ENCODE measurements at places on chromosomes 1 and 21. TPM values are rescaled to one million over a fixed set of nuclear protein-coding genes. Genes with fewer than 3 reads are reported as not detected.

Gene RAP1GAP
- 0.96 TPM for total RNA-seq

Gene TRNP1
- 4.6 TPM for total RNA-seq

Gene MAB21L3
- not detected for total RNA-seq

Gene LCE1C
- not detected for total RNA-seq

Gene KLHDC7A
- not detected for total RNA-seq

- DNase-seq = no peak
Observed at GRCh38 chr1:202802998-202803932, 5.0 kb downstream of the KDM5B start.

GRCh38 chr1:209585672-209586071 is 2.2 kb downstream of the CAMK1G start:
- DNase-seq = peak; percentile 65

GRCh38 chr1:7692005-7692404 is 79.1 kb upstream of the VAMP3 start:
- DNase-seq = no peak

GRCh38 chr1:34398241-34398915 is 221.7 kb downstream of the C1orf94 start:
- DNase-seq = no peak

- DNase-seq = no peak
Observed at GRCh38 chr1:214009423-214010196, 21.8 kb downstream of the PROX1 start.

DNA sequence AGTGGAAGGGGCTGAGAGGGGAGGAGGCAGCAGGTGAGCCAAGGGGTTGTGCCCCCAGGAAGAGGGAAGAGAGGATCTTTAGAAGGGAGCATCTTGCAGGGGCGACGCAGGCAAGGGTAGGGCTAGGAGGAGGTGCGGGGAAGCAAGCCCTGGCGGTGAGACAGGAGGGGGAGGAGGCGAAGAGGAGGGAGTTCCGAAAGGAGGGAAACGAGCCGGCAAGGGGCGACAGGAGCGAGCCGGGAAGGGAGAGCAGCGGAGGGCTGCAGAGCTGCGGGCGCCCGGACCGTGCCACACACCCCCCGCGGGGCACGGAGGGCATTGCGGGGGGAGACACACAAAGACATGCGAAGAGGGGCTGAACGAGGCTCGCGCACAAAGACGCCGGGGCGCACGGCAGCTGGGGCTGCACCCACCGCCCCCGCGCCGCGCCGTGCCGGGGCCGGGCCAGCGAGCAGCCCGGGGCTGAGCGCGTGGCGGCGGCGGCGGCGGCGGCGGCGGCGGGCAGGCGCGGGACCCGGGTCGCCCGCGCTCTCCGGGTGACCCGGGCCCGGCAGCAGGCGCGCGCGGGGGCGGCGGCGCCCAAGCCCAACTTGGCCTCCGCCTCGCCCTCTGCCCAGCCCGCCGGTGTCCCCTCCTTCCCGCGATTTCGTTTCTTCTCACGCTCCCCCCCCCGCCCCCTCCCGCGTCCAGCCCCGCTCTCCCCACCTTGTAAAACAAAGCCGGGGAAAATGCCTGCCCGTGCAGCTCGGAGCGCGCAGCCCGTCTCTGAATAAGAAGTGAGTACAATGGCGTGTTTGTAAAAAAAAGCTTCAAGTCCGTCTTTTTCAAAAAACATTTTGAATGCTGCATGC is at the start of gene KCNK2:
Gene KCNK2 (plus strand): TSS at position 206 of the 851 bp plus-strand sequence. CDS start 649 bp downstream, outside the sequence.
- DNase-seq = peak; percentile 6

- DNase-seq = peak; percentile 15
Observed at GRCh38 chr1:150072959-150073358, 5.4 kb downstream of the VPS45 start.

DNA sequence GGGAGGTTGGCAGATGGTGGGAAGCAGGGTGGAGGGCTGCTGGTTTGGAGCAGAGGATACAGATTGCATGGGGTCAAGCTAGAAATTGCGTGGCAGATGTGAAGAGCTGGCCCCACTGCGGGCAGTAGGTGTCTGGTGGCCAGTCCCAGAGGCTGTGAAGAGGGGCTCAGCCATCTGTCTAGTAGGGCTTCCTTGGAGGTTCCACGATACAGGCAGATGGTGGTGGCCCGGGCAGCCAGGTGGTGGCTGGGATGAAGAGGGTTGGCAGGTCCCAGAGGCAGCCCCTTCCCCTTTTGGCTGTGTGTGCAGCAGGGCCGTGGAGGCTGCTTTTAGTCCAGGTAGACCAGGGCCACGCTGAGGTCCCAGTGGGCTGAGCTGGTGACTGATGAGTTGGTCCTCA is 16.6 kb downstream of the PSEN2 start:
- DNase-seq = no peak

Data from RPMI7951 (cell line).